ENCODE measurements at places on chromosomes 1 and 21. TPM values are rescaled to one million over a fixed set of nuclear protein-coding genes. Genes with fewer than 3 reads are reported as not detected.

- DNase-seq = no peak
Observed at GRCh38 chr21:24781146-24781545, 826.1 kb downstream of the MRPL39 start.

DNA sequence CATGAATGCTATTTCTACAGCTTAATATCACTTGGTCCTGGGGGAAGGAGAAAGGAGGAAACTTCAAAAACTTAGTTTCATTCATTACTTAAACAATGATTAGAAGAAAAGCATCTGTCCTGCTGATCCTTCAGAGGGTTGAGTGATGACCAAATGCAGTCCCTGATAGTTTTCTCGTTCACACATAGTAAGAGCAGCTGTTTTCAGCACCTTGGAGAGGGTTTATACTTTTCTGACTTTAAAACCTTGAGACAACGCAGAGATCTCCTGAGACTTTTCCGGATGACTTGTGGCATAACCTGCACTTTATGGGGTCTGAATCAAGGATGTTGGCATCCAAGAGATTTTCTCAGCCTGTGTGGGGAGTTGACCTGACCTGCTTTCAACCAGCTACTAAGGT, 94.0 kb upstream of the KCND3 start:
- DNase-seq = no peak

DNA sequence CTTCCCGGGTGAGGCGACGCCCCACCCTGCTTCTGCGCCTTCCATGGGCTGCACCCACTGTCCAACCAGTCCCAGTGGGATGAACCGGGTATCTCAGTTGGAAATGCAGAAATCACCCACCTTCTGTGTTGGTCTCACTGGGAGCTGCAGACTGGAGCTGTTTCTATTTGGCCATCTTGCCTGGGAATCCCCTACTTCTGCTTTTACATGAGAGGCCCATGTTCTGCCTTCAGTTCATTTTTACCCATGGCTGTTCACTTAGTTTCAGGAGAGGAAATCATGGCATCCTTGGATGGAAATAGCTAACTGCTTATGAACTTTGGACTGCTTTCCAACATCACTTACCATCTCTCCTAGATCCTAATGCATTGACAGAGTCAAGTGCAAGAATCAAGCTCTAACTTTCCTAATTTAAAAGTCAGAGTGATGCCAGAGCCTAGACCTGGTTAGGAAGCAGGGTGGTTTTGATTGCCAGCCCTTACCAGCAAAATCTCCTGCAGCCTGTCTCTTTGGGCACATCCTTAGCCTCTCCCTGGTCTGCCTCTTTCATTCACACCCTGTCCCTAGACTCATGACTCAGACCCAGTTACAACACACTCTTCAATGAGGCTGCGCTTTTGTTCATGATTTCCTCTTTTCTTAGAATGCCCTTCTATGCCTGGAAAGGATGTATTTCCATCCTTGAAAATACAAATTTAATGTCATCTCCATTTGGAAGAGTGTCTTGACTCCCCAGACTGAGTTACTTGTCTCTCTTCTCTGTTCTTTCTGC, 137.2 kb downstream of the KCTD3 start:
- no peak for DNase-seq

DNA sequence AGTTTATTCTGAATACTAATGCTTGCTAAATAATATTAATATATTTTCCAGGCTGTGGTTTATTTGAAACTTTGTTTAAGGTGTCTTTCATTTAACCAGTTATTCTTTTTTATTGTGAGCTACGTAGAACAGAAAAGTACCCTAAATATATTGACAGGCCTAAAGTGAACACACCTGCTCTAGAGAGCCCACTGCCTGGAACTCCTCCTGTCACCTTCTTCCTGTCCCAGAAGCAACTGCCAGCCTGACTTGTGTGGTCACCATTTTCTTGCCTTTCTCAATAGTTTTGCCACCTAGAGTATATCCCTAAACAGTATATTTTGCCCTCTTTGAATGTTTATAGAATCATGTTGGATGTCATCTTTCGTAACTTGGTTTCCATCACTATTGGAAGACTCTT, 48.5 kb downstream of the SCCPDH start:
- DNase-seq = no peak

KCNK2 gene
- 0.68 TPM for total RNA-seq

ATP1A4 gene
- total RNA-seq = 3.0 TPM
